Cortex of kidney (tissue), 1 donor: ENCODE measurements at places on chromosomes 1 and 21.

- DNase-seq = no peak
Measured at GRCh38 chr1:204866051-204866596, 4.5 kb upstream of the NFASC start.

- DNase-seq = no peak
Measured at GRCh38 chr1:19070891-19071621, 114.6 kb upstream of the IFFO2 start.

GRCh38 chr1:18879791-18880309 lies 20.4 kb upstream of the TAS1R2 start:
- no peak for DNase-seq

DNA sequence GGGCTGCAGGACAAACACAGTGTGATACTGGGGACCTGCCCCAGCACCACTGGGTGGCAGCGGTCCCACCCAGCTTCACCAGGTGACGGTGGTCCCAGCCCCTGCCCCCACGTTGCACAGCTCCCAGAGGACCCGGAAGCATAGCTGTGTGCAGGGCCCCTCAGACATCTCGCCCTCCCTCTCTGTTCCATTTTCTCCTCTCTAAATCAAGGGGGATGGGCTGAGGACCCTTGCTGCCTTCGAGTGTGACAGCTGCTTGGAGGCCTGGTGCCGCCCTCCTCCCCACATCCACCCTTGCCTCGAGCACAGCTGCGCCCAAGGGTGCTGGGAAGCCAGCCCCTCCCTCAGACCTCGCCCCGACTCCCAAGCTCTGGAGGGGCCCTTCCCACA lies 16.1 kb upstream of the LRRC3 start:
- no peak for DNase-seq

GRCh38 chr1:53123453-53124140 lies 18.8 kb downstream of the SLC1A7 start:
- DNase-seq = no peak

DNA sequence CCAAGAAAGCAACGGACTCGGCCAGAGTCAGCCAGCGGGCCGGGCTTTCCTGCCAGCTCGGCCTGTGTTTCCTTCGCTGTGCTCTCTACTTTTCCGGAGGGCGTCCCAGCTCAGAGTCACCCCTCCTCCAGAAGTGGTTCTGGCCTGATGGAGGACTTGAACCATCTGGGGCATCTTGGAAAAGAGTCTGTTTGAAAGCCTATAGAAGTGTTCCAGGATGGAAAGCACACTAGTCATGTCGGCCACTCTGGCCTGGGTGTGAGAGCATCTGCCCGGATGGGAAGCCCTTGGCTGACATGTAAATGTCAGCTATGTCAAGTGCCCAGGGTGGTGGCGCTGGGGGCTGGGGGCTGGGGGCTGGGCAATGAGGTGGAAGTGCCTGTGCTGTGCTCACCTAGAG lies 113.4 kb downstream of the DHRS3 start:
- no peak for DNase-seq

DNA sequence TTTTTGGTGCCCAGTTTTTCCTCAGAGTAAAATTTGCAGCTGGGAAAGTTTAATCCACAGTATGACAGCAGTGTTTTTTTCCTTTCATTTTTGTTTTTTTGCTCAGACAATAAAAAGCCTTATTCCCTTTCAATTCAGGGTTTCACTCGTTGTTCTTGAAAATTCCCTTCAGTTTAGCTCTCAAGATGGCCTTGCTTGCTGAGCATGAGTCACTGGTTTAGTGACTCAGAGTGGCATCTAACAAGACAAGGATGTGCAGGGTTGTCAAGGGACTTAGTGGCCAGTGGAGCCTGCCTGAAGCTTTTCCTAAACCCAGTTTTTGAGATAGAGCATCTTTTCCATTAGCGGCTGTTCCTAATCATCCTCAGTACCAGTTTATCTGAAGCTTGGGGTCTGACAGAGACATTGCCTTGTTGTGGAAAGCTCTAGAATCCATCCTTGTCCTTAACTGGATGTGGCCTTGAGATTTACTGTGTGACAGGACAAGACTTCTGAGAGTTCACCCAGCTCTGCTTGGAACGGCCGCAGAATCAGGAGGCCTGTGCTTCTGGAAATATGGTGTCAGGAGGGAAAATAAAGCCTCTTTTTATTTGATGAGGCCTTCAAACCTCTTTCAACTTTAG lies 48.4 kb upstream of the DNAJC6 start:
- no peak for DNase-seq

- no peak for DNase-seq
Measured at GRCh38 chr1:200367841-200368534, 41.8 kb downstream of the ZNF281 start.

- DNase-seq = no peak
Measured at GRCh38 chr1:223714849-223715603, 2.7 kb downstream of the CAPN2 start.
